ENCODE measurements at places on chromosomes 3 and 15. TPM values are rescaled to one million over a fixed set of nuclear protein-coding genes. Genes with fewer than 3 reads are reported as not detected.

- DNase-seq = no peak
Observed at GRCh38 chr3:30948426-30948825, 54.0 kb upstream of the GADL1 start.

GABRR3 gene
- polyA plus RNA-seq = not detected

- DNase-seq = no peak
Observed at GRCh38 chr15:90465140-90465929, 64.4 kb upstream of the CRTC3 start.

GRCh38 chr3:127614928-127615589 is 13.9 kb upstream of the PODXL2 start:
- no peak for DNase-seq

GRCh38 chr3:102460579-102460978 is 25.8 kb downstream of the ZPLD1 start:
- DNase-seq = no peak

EHHADH gene
- 30.6 TPM for polyA plus RNA-seq

GRCh38 chr3:141521781-141522180 is 35.0 kb downstream of the RASA2 start:
- DNase-seq = no peak

DNAJA4 gene
- 23.3 TPM for polyA plus RNA-seq

GRCh38 chr3:86653661-86654205 is 337.2 kb downstream of the VGLL3 start:
- no peak for DNase-seq

GRCh38 chr15:39161096-39161495 is 419.8 kb upstream of the THBS1 start:
- DNase-seq = no peak

DNA sequence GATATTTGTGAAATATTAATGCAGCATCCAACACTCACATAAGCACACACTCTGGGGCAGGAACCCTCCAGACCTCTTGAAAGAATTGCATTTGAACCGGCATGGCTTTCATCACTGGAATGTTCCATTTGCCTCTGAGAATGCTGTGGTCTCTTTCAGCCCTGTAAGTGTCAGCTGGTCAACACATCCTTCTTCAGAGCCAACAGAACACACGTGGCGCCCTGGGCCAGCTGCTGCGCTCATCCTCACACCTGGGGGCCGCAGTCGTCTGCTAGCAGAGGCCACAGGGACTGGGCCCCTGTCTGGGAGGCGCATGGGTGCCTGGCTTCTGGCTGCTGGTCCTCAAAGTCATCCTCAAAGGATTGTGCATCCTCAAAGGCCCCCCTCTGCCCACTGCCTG is 71.4 kb upstream of the HERC1 start:
- no peak for DNase-seq

GRCh38 chr3:140092848-140093536 is 158.0 kb downstream of the CLSTN2 start:
- no peak for DNase-seq

DNA sequence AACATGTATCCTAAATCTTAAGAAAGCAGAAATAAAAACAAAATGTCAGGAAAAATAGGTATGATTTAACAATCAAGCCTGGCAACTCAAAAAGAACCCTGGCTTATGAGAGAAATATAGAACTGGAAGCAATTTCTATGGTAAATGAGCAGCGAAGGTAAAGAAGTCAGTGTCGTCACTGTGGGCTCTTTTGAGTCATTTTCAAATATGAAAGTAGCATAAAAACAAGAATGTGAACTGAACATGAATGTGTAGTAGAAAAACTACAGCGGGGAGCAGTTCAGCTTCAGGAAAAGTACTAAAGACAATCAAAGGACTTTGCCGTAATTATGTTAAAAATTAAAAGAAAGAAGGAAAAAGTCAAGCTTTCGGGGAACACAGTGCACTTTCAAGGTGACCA is 17.5 kb downstream of the LSG1 start:
- DNase-seq = no peak

- DNase-seq = no peak
Observed at GRCh38 chr3:138296639-138297038, 33.0 kb downstream of the NME9 start.

- DNase-seq = no peak
Observed at GRCh38 chr15:37765786-37766185, 168.7 kb upstream of the TMCO5A start.

DNA sequence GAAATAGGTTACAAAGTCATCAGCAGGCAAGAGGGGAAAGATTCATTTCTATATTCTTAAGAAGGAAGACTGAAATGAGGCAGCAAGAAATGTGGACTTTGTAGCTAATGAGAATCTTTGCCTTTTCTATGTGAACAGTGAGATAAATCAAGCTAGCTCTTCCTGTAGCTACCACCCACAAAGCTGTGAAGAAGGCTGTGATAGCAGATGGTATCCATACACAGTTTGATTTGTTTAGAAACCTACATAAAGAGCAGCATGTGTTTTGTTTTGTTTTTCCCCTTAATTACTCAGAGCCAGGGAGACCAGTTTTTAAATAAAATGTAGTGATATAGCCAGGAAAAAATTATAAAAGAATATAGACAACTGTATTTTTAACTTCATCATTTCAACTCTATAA is 45.5 kb downstream of the TEX9 start:
- no peak for DNase-seq

DNA sequence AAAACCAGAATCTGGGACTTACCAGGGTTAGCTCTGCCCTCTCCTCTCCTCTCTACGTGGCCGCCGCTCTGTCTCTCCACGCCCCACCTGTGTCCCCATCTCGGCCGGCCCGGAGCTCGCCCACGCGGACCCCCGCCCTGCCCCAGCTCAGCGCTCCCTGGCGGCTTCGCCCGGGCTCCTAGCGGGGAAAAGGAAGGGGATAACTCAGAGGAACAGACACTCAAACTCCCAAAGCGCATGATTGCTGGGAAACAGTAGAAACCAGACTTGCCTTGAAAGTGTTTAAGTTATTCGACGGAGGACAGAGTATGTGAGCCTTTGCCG is 5.4 kb downstream of the ISL2 start:
- no peak for DNase-seq

GRCh38 chr15:38650936-38651327 is 86.3 kb upstream of the RASGRP1 start:
- no peak for DNase-seq

CRYGS gene
- polyA plus RNA-seq = 5.6 TPM

DNA sequence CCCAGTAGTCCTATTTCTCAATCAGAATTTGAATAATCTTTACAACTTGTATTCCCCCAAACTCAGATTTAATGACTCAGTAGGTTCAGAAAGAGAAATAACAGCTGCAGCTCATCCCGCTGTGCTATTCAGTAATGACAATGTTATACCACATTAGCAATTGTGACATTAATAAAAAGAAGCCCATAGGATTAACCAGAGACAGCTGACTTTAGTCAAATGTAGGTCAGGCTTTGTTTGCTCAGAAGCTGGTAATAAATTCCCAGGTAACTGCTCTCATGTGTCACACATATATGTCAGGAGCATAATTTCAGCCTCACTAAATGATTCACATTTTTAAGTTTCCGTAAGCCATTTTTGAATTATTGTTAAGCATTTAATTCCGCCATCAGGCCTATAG is 222.0 kb upstream of the UBE2E2 start:
- DNase-seq = no peak

DNA sequence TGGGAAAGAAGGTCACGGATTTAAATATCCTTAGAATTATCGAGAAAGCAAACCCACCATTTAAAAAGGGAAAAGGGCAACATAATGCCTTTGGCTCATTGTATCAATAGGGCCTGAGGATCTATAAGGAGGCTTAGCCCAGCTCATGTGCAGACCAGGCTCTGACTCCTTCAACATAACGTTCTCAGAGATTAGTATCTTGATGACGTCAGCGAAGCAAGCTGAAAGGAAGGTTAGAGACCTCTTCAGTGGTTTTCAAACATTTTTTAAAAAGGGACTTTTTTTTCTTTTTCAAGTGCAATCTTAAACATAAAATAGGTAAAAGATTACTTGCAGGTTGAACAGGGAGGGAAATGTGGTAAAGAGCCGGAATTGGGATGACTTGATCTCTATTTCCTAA is 463.9 kb upstream of the ADAMTS9 start:
- no peak for DNase-seq

- no peak for DNase-seq
Observed at GRCh38 chr3:121992601-121993560, 29.2 kb downstream of the ILDR1 start.

GRCh38 chr3:185552358-185552877 is at the start of gene LIPH:
Gene LIPH (minus strand): TSS chr3:185552588. CDS start chr3:185552471, 117 bp downstream.
- no peak for DNase-seq

- DNase-seq = no peak
Observed at GRCh38 chr3:80010021-80010571, 242.3 kb upstream of the ROBO1 start.

DNA sequence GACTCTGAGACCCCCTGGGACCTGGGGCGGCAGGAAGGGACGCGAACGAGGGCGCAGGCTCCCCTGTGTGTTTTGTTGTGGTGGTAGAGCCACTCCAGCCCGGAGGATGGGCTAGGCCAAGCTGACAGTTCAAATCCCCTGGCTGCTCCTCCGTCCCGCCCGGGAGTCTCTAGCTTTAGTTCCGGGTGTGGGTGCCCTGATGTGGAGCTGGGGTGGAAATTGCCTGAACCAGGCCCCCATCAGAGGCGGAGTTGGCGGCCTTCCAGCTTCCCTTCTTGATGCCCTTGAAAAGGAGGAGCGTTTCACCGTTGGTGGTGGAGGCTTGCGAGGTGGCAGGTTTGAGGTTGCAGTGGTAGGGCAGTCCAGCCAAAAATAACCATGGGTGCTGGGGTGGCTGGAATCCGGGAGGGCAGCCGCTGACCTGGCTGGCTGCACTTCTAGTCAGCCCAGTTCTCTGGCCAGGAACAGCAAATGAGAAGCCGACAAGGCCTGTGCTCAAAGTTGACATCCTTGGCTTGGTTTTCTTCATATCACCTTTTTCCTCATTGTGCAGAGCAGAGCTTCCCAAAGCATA is 817 bp downstream of the CLK3 start:
- DNase-seq = no peak

DNA sequence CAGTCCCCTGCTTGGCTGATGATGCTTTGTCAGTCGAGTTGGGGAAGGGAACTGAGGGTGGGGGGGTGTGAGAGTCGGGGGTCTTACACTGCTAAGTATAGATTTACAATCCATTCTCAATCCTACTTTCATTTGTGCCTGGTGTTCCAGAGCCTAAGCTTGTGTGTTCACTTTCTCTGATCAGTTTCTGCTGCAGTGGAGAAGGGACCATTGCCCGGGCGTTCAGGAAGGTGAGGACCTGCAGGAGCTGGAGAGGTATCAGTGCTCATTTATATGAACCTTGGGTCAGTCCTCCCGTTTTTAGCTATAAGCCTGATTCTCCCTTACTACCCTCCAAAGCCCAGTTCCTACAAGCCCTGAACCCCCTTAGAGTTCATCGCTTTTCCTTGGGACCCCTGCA is 41.0 kb upstream of the TRAK1 start:
- DNase-seq = no peak

RYR3 gene
- 8.0 TPM for polyA plus RNA-seq

DNA sequence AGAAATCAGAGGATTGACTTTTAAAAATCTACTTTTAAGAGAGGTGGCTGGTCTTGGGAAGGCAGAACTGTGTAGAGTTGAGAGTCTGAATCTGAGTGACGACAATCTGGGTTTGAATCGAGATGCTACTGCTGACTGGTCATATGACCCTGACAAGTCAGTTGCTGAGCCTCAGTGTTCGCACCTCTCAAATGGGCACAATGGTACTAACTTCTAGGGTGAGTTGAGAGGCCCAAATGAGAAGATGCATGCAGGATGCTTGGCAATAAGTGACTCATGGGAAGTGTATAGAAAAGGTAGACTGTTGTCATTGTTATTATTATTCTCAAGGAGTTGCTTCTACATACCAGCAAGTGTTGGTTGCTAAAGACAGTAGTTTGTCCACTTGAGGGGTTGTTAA is 10.3 kb downstream of the CACNA2D3 start:
- DNase-seq = no peak

CFAP100 gene
- polyA plus RNA-seq = 0.53 TPM

GRCh38 chr3:38311941-38312340 is 29.8 kb downstream of the SLC22A14 start:
- DNase-seq = no peak

DNA sequence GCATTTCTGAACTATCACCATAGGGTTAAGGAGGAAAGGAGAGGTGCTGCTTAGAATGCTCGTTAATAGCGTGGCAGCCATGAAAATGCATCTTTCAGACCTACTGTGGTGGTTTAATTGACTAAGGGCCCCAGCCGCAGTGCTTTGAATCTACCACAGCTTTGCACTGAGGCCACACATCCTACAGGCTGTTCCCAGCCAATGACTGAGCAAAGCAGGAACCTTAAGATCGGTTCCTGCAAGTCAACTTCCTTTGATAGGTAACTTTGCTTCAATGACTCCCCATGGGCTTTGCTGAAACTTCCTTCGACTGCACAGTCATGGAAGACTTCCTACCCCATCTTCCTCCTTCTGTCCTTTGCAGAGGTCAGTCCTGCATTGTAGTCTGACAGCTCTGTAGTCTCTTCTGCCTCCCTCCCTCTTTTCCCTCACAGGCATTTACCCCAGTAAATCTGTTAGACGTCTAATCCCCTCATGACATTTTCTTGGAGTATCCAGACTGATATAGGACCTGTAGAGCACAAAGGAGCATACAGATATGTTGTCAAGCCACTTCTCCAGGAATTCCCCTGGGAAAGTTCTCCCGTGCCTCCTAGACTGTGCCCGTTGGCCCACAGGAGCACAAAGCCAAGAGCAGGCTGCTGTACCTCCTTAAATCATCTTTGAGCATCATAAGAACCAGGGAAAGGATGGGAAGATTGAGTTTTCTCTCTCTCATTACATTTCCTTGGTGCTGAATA is 2.6 kb upstream of the BCL2A1 start:
- no peak for DNase-seq

SLC51B gene
- polyA plus RNA-seq = 11.8 TPM

- no peak for DNase-seq
Observed at GRCh38 chr3:31523543-31523942, 9.2 kb upstream of the STT3B start.

IFT122 gene
- 61.1 TPM for polyA plus RNA-seq

GRCh38 chr15:72751751-72752455 is 31.7 kb downstream of the ADPGK start:
- DNase-seq = no peak

DNA sequence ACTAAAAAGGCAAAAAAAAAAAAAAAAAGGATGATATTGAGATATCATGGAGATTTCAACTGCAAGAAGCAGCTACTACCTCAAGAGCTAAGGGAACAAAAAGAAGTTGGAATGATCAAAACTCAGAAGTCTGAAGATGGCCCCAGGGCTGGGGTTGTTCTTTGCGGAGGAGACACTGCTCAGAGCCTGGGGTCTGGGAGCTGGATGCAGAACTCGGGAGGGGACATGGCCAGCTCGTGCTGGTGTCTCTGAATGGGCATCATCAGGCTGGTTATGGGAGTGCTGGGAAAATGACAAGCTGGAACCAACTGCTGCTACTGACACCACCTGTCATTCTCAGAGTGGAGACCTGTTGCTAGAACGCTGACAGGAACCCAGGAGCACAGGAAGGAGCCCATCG is 14.2 kb upstream of the ADIPOQ start:
- DNase-seq = no peak

DNA sequence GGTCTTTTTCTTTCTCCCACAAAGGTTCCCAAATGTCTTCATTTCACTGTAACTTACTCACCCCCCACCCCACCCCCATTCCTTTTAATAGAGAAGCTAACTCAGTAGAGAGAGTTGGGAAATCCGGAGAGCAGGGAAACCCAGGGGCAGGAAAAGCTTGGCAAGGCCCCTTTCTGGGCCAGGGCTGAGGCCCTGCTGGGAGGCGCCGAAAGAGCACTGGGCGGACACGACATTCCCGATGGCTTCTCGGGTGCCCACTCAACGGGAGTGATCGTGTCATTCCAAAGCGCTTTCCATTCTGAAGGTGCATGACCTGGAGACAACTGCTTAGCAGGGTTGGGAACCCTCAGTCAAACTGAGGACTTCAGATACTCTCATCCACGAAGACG is 1.6 kb upstream of the DALRD3 start:
- DNase-seq = no peak
